ENCODE measurements at places on chromosomes 2 and 18.

- no peak for DNase-seq
Measured at GRCh38 chr18:31079973-31080372, 22.2 kb downstream of the DSC2 start.

GRCh38 chr2:126852361-126852760, 46.3 kb upstream of the TEX51 start:
- DNase-seq, result no peak

- DNase-seq, result no peak
Measured at GRCh38 chr18:22490429-22490846, 72.7 kb upstream of the CTAGE1 start.

DNA sequence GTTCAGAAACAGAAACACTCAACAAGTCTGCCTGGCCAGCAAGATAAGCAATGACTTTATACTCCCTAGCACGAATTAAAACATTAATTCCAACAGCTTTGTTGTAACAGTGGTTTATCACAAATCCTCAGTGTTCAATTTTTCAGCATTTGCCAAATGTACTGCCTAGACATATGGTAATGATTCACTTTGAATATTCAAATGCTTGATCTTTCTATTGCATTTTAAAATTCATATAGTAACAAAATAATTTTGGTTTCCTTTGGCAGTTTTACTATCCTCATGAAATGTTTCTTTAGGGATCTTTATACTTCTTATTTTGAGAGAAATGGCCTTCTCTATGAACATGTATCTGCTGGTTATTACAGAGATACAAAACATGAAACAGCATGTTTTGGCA, 851.8 kb upstream of the NXPH2 start:
- no peak for DNase-seq

DNA sequence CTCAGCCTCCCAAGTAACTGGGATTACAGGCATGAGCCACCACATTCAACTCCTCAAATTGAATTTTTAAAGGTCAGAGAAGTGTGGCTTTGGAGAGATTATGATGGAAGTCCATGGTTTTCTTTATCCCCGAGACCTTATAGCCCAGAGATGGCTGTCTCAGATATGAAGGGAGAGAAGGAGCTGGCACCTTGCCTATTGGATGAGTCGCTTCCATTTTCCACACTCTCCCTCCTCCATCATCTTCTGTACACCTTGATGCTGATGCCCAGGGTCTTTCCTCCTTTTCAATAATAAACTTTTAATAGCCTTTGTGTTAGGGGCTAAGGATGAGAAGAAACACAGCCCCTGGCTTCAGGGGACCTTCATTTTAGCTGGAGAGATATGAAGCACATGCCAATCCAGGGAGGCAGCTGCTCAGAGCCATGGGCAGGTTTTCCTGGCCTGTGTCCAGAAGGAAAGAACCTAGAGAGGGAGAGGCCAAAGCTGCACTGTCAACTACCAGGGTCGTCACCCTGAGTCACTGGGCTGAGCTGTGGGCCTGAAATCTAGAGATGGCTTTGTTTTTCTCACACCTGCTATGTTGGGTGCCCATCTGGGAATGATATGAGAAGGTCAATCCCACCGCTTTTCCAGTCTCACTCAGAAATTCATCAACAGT, 146.0 kb upstream of the SERTAD2 start:
- DNase-seq, result no peak

Data from T follicular helper cell (primary cell).